Skeletal muscle cell (primary cell): ENCODE measurements at places on chromosomes 12 and 14.

DNA sequence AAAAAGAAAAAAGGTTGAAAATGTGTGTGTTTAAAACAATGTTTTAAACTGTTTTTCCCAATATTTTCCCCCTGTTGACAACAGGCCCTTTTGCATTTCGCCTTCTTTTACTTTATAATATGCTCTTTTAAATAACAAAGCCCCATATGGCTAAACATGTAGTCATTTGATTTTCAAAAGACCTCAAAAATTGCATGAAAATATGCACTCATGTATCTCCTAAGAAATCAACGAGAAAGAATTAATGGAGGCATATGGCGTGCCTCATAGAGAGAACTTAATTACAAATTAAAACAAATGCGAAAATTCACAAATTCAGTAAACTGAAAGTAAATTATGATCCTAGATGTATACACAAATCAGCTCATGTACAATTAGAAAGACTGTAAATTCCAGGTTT lies 202.6 kb upstream of the FOXN3 start:
- no peak for DNase-seq

DNA sequence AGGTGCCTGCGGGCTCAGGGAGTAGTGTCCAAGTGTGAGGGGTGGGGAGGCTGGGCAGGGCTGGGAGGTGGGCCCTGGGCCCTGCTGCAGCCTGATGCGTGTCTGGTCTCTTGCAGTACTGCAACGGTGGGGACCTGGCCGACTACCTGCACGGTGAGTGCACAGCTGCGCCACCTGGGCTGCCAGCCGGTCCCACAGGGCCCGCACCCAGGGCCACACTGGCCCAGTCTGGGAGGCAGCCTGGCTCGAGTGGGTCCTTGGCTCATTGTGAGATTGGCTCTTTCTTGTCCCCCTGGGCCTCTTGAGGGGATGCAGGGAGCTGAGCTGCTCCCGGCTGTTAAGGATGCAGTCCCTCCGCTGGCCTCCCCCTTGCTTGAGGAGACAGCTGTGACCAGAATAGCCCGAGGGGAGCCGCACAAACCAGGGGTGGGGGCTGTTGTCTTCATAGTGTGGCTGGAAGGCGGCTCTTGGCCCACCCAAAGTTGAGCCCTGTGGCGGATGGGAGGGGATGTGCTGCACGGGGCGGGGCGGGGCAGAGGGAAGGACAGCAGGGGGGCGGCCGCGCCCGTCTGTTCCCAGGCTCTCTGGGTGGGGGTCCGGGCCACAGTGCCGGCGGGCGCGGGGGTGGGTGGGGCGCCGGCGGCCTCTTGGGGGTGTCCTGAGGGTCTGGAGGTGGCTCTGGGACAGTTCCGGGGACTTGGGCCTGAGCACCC lies 13.1 kb downstream of the ULK1 start:
- no peak for DNase-seq

GRCh38 chr12:113996026-113996425 lies 29.9 kb upstream of the RBM19 start:
- DNase-seq: no peak

DNA sequence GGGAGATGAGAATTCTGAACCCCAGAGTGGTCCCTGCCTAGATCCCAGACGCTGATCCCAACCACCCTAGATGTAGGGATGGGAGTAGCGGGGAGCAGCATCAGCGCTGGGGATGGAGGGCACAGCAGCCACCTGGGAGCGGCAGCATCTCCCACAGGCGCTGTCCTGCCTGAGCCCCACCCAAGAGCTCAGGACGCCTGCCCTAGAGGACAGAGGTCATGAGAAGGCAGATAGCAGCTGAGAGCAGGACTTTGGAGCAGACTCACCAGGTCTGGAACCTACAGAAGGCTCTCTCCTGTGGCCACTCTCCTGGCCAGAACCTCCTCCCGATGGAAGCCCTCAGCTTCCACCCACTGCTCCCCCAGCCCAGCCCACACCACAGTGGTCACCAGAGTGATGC lies 7.2 kb downstream of the CCDC85C start:
- DNase-seq: no peak

DNA sequence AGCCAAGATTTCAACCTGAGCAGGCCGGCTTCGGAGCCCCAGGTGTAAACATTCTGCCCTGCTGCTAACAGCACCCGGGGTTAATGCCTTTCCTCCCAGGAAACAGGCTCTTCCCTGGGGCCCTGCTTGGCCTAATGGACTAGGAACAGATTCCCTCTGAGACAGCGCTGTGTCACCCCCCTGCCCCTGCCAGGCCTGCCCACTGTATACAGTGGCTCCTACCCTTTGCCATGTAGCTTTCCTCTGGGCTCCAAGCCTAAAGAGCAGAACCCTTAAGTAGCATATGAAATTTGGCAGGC lies 28.3 kb upstream of the BCDIN3D start:
- DNase-seq: no peak
